ENCODE measurements at places on chromosomes 6 and 20.

DNA sequence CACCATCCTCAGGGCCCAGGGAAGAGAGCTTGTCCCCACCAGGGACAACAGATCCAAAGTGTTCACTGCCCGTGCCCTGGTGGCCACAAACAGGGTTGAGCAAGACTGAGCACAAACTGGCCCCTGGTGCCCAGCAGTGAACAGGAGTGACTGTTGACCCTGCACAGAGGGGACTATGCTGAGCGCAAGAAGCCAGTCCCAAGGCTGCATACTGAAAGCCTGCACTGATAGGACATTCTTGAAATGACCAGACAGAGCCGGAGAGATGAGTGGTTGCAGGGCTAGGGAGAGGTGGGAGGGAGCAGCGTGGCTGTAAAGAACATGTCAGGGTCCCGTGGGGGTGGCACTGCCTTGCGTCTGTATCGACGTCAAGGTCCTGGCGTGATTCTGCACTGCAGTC lies 2.9 kb upstream of the FNDC11 start:
- no peak for DNase-seq

DNA sequence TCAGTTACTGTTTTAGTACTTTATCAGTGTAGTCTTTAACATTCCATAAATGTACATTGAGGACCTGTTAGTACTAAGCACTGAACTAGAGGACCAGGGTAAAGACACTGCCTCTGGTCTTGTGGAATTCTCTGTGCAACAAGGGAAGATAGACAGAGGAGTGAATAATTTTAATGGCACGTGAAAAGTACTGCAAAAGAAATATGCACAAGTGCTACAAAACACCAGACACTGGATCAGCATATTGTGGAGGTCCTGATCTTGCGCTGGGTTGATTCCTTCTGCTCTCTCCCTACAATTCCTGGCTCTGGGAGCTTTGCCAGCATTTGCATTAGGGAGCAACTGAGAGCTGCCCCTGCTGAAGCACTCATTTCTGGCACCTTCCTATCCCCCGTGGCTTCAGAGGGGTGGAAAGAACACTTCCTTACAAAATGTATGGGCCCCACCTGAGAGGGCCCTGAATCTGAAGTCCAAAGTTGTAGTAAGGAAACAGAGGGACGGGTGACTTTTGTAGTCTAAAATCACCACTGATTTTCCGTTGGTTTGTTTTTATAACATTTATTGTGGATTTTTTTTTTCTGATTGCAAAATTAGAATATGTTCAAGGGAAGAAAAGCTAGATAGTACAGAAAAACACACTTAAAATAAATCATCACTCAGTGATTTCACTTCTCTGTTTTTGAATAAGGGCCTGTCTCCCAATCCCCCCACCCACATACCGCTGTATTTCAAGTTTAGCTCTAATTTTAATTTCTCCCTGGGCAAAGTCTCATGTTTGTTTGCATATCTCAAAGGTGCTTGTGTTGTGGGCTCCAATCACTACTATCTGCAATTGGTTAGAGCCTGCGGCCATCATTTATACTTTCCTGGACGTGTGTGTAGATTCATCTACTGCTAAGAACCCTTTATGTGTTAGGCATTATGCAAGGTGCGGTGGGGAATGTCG lies 4.9 kb downstream of the PKIG start:
- no peak for DNase-seq

- DNase-seq, result peak; percentile 26
Measured at GRCh38 chr20:208942-209566, 18.0 kb upstream of the DEFB129 start.

- DNase-seq, result no peak
Measured at GRCh38 chr6:150006961-150007464, 18.3 kb downstream of the RAET1L start.

GRCh38 chr6:11242711-11243110 lies 10.2 kb upstream of the NEDD9 start:
- DNase-seq, result no peak

DNA sequence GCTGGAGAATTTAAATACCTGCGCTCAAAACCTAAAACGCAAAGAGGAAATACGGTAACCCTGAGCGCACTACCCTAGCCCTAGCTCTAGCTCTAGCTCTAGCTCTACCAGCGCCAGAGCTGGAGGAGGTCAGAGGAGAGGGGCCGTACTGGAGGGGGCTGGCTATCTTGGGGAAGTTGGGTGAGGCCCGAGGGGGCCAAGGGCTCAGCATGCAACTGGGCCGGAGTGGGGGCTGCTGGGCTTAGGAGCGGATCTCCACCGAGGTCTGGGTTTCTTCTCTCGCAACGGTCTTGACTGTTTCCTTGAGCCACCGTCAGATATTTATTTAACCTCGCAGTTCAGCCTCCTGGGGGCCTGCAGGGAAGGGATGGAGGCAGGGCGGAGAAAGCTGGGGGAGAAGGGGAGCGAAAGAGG lies 91.0 kb downstream of the NCR2 start:
- DNase-seq, result no peak

GRCh38 chr6:163576114-163576513 lies 161.6 kb downstream of the QKI start:
- DNase-seq, result no peak

- DNase-seq, result no peak
Measured at GRCh38 chr6:117276778-117277316, 11.5 kb downstream of the VGLL2 start.

GRCh38 chr6:128886706-128887105 lies 3.8 kb downstream of the LAMA2 start:
- no peak for DNase-seq

GRCh38 chr6:26475823-26476729 lies 18.3 kb downstream of the BTN2A1 start:
- DNase-seq, result no peak

DNA sequence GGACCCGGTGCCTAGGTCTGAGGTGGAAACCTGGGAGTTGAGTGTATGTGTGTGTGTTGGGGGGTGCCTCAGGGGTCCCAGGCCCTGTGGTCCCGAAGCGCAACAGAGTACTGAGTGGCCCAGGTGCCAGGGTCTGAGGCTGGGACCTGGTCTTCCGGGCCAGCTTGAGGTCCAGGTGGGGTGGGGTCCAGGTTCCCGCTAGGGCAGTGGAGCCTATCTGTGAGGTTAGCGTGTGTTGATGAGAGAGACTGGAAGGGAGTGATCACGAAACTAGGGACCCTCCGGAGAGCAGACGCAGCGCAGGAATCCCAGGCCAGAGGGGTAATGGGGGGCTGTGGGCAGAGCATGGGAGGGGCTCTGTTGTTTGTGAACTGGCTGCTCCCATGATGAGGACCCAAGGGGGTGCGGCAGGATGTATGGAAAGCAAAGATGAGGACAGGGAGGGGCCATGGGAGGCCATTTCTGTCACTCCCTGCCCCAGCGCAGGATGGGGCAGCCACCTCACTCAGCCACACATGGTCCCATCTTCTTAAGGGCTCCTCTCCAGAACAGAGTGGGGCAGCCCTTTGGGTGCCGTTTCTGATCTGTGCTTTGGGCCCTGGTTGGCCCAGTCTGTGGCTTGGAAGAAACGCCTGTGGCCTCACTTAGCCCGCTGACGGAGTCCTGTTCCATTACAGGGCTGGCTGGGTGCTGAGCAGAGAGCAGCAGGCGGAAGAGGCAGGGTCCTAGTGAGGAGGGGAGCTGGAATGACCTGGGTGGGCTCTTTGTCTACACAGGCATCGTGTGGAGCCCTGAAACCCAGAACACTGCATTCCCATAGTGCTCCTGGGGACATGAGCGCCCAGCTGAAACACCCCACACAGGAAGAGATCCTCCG lies 872 bp downstream of the HSPA12B start:
- DNase-seq, result no peak

DNA sequence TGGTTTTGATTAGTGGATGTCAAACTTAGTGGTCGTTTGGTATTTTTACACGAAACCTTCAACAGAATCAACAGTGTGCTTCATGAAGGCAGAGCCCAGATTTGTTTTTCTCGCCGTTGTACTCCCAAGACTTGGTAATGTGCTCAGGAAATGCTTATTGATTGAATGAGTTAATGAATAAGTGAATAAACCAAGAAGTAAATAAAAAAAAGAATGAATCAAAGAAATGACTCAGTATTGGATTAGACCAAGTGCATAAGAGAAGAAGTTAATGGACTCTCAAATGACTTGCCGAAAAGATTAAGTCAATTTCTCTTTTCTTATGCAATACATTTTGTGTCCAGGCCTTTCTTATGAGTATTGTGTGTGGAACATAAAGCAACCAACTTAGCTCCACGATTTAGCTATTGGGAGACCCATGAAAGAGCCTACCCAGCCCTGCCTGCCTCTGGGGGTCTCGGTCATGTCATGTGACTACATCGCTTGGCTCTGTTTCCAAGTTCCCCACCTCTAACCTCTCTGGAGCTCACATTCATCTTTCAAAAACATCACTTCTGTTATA lies 10.6 kb upstream of the FUCA2 start:
- DNase-seq, result no peak

Measured in epithelial cell of prostate (primary cell).